ENCODE measurements at places on chromosomes 11 and 22. TPM values are rescaled to one million over a fixed set of nuclear protein-coding genes. Genes with fewer than 3 reads are reported as not detected.

PANX3 gene
- not detected for polyA plus RNA-seq

DNA sequence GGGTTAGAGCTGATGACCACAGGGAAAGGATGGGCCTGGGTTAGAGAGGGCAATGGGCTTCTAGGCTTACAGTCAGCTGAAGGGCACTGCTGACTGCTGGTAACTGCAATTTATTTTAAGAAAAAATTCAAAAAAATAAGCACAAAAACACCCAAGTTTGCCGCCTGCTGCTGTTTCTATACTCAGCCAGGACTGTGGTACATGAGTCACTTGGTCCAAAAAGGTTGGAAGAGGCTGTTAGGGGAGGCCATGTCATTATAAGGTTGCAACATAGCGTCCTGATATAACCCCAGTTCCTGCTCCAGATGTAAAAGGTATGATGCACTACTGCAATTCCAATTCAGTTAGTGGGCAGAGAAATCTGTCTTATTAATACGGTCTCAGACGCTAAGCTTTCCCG is 98.9 kb downstream of the ETS1 start:
- no peak for DNase-seq

LDLRAD3 gene
- 23.5 TPM for polyA plus RNA-seq

FOLR1 gene
- polyA plus RNA-seq: 53.7 TPM

RAD9A gene
- 15.4 TPM for polyA plus RNA-seq

DNA sequence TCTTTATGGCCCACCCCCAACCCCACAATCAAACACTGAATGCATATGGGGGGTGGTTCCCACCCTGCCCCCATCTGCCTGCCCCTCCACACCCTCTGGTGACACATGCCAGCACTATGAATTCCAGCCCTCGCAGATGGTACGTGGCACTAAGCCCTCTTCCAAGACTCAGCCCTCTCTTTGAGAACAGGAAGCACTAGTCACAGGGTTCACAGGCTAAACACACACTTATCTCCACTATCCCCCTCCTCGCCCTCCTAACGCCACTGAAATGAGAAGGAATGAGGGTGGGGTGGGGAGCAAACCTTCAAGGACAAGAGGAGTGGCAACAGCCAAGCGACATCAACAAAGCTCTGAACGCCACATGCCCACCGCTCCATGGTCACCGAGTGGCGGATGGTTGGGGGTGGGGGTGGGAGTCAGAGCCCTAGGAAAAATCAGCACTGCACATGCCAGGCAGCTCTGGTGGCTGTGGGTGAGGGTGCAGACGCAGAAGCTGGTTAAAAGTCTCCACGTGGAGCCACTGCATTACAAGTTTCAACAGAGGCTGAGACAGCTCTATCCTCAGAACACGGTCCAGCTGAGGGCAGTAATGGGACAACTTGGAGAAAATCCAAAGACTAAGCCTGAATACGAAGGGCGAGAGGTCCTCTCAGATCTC is 33.6 kb downstream of the TMEM184B start:
- no peak for DNase-seq

DNA sequence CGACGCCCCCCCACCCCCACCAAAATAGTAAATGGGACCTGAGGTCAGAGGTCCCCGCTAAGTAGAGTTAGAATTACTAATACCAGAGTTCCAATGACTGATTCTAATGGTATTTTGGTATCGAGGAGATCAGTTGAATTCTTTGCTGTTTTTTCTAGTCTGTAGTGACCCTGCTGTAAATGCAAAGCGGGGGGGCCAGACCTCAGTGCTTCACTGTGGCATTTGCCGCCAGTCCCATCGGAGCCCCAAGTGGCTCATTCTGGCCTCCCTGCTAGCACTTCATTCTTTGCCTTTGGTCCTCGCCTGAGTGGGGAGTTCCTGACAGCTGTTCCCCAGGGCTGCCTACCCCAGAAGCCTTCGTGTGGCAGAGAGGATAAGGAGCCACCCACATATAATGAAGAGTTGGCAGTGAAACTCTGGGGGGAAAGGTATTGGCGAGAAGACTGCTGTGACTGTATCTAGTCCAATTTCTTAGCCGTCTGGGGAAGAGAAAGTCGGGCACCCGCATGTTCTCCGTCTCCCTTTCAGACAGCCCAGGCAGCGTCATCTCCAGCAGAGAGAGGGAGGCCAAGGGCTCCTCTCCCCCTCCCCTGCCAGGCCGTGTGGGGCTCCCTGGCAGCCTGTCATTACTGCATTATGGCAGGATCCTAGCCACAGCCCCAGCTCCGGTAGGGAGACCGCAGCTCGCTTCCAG is 19.4 kb upstream of the CABP7 start:
- DNase-seq: no peak

CTSF gene
- polyA plus RNA-seq: 107 TPM
